ENCODE measurements at places on chromosomes 3 and 15.

DNA sequence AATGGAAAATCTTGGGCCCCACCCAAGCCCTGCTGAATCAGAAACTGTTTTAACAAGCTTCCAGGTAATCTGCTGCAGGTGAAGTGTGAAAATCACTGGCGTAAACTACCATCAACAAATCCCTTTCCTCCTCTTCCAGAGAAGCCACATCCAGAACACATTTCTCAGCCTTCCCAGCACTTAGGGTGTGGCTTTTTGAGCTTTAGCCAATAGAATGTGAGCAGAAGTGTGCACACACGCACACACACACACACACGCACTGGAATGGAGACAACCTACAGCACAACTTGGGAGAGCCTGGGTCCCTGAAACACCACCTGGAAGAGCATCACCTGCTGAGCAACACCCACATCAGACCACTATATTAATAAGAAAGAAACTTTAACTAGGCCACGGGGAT is 98.6 kb downstream of the OSBPL10 start:
- DNase-seq, result no peak

- no peak for DNase-seq
Observed at GRCh38 chr3:45657853-45658252, 31.3 kb upstream of the SACM1L start.

DNA sequence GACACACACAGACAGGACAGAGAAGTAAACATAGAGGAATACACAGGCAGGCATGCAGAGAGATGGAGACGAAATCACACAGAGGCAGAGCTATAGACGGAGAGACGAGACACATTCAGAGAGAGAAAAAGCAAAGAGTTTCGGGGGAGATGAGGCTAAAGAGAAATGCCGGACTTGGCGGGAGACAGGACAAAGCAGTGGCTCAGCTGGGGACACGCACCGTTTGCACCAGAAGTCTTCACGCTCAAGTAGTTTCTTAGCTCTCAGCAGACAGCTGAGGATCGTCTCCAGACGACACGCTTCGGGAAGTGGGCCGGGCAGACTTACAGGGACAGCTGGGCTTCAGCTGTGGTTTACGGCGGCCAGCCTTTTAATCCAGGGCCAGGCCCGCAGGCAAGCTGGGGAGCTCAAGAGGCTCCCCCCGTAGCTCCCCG is 56.2 kb upstream of the DLG1 start:
- no peak for DNase-seq

GRCh38 chr15:71066983-71067382 is 48.3 kb upstream of the THSD4 start:
- no peak for DNase-seq

DNA sequence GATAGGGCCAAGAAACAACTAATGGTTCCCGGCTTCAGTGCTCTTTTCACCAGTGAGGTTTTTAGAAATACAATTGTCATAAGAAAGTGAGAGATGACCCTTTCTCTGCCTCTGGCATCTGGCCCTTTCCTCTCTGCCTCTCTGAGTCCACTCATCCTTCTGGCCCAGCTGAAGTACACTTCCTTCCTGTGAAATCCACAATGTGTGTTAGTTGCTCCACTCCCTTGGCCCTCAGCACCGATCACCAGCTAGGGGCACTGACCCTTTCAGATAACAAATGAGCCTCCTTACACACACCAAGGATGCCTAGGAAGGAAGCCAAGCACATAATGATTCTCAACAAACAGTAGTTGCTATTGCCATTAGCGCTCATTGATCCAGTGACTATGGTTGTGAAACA is 2.9 kb upstream of the CAV3 start:
- DNase-seq, result no peak

DNA sequence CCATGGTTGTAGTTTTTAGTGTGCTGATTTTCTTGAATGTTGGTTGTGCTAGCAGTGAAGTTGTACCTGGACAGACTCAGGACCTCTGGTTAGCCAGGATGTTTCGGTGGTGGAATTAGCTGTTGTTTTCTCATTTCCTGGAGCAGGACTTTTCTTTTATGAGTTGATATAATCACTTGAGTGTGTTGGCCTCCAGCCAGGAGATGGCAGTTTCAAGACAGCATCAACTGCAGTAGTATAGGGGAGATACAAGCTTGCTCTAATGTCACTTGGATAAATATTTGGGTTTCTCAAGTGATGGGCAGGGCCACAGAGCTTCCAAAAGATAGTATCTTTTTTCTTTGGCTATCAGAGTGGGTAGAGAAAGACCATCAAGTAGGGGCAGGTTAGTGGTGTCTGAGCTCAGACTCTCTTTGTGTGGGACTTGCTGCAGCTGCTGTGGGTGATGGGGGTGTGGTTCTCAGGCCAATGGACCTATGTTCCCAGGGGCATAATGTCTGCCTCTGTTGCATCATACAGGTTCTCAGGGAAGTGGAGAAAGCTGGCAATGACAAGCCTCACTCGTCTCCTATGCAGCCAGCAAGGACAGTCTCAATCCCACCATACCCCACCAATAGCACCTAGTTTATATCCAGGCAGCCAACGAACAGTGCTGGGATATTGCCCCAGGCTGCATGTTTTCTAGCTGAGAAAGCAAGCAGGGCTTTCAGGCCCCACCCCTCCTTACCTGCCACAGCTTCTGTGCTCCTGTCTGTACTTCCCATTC is 14.6 kb upstream of the OR5K2 start:
- no peak for DNase-seq

DNA sequence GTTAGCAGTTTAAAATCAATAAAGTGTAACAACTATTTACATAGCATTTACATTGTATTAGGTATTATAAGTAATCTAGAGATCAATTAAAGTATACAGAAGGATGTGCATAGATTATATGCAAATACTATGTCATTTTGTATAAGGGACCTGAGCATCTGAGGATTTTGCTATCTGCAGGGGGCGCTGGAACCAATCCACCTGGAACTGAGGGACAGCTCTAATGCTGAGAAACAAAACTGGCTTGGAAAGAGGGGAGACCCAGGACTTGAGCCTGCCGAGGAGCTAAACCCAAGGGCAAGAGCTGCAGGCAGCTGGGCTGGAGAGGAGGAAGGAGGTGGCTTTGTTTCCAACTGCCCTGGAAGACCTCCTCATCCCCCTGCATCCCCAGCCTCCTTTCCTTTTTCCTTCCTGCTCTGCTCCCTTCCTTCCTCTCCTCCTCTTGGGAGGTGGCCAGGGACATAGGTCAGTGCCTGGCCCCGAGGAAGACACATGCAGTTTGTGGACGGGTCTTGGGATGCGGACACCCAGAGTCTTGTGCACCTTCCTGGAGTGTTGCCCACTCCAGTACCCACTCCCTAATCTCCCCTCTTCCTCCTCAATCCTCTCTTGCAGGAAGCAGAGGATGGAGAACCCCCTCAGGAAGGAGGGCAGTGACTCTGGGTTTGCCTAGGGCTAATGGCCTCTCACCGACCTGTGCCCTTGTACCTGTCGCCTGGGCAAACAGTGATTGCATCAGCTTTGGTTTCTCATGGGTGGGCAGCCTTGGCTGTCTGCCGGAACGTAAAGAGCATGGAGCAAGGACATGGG is 825 bp upstream of the RTP3 start:
- peak; percentile 25 for DNase-seq

- no peak for DNase-seq
Observed at GRCh38 chr15:67187351-67187854, 67.1 kb downstream of the AAGAB start.

DNA sequence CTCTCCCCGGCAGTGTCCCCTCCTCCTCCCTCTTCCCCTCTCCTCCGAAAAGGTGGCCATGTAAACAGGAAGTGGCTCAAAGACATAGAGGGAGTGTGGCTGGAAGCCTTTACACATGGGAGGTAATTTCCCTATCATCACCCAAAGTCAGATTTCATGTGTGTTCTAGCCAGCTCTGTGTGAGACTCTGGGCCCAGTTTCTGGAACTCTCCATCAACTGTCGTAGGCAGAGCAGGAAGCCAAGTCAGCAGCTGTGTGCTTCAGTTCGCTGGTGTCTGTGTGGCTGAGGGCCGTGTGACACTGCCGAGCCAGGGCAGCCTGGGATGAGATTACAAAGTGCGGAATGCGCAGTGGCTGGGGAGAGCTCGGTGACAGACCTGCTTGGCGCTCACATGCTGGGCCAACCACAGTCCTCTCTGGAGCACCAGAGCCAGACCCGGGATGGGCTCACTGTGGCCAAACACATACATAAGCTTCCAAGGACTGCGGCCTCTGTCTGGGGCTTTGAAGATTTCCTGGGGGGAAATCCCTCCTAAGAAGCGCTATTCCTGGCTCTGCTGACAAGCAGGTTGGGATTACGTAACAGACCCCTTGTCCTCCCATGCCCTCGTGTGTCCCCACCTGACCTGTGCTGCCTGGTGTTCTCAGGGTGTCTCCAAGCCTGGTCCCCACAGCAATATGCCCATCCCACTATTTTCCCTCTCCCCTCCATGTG is 50.7 kb downstream of the UMPS start:
- no peak for DNase-seq

DNA sequence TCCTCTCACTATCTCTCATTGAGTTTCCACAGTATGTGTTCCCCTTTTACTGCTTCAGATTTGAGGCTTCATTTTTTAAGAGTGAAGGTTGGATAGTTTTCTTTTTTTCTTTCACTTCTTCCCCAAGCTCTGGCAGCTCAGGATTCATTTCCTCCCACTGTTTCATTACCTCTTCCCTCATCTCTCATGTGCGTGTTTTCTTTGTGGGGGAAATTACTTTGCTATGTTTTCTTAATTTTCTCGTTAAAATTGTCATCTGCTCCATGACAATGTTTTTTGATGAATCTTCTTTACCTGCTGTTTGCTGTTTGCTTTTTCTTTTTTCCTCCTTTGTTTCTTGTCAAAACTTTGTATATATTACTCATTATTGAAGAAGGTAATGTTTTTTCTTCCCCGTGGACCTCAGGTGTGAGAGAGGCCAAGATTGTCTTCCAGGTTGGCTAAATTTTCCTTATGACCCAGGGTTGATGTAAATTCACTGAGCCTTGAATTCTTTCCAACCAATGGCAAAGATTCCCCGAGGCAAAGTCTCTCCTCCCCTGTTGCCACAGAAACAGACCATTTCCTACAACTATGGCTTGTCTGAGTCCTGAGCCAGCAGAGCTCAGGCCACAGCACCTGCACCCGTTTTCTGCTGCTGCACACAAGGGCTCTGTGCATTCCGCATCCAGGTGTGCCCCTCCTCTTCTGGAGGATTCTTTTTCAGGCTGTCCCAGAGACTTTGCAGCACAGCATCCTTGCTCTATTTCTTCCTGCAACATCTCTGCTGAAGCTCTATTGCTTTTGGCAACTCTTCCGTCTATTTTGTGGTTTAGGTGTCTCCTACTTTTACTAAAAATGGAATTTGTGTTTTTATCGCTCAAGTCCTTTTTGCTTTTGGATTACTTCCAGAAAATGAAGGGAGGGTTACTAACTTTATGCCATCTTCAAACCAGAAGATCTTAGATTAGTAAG is 66.1 kb downstream of the NOX5 start:
- no peak for DNase-seq

DNA sequence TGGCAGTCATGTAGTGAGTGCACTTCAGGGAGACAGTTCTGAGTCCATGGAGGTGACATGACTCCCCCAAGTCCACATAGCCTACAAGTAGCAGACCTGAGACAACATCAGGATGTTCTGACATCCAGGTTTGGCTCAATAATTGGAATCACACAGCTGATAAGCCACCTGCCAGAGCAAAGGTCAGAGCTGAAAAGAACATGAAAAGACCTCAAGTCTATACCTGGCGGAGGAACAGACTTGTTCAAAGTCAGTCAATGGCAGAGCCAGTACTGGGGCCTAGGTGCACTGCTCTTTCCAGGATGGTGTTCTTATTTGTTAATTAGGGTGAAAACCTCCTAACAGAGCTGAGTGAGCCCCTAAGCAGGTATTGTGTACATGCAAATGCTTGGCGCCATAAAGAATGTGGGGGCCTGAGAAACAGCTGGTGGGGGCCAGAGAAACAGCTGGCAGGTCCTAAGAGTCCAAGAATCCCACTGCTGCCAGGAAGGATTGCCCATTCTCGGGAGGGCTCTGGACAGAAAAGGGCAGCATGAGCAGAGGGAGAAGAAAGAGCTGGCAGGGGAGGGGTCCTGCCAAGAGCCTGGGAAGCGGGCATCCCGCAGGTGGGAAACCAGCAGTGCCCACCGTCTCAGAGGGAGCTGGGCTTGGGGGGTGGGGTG is 17.1 kb downstream of the MASP1 start:
- no peak for DNase-seq

GRCh38 chr3:187849016-187849654 is 103.9 kb upstream of the BCL6 start:
- DNase-seq, result no peak

GRCh38 chr15:90025489-90026033 is 24.4 kb downstream of the ZNF710 start:
- DNase-seq, result no peak

- DNase-seq, result no peak
Observed at GRCh38 chr15:78617516-78617915, 3.3 kb downstream of the CHRNA3 start.

DNA sequence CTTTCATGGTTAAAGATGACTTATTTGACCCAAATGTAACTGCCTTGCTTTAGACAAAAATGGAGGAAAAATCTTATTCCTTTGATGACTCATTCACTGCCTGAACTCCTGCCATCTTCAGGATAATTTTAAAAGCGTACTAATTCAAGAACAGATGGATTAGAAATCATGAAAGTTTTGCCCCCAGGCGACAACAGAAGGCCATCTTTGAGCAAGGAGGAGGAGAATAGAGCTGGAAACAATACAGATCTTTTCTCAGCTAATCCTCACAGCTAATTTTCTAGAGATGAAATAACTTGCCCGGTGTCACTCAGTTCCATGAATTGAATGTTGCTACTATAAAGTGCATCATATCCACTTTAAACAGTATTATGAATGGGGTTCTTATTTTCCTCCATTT is 324.7 kb upstream of the RARB start:
- DNase-seq, result no peak

GRCh38 chr3:169356284-169356955 is 307.1 kb downstream of the MECOM start:
- DNase-seq, result no peak

- DNase-seq, result no peak
Observed at GRCh38 chr3:99708207-99708745, 69.9 kb downstream of the COL8A1 start.

GRCh38 chr3:16841904-16842271 is 42.9 kb upstream of the PLCL2 start:
- DNase-seq, result no peak

GRCh38 chr3:34360713-34361112 is 562.3 kb downstream of the PDCD6IP start:
- DNase-seq, result no peak

DNA sequence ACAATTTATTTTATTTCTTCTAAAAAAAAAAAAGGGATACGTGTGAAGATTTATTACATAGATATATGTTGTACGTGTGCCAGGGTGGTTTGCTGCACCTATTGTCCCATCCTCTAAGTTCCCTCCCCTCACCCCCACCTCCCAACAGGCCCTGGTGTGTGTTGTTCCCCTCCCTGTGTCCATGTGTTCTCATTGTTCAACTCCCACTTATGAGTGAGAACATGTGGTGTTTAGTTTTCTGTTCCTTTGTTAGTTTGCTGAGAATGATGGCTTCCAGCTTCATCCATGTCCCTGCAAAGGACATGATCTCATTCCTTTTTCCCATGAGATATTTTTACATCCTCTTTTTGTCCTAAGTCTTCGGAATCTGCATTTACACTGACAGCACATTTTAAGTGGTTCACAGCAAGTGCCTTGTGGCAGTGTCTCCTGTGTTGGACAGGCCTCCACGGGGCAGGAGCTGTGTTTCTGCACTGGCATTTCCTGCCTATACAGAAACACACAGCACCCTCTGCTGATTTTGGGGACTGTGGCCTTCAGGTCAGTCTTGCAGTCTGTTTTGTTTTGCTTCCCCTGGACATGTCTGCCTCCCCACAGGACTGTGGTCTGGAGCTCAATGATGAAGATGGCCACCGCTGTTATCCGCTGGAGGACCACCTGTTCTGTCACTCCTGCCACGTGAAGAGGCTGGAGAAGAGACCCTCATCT is 12.7 kb upstream of the SACM1L start:
- no peak for DNase-seq

GRCh38 chr3:34439796-34440195 is 641.4 kb downstream of the PDCD6IP start:
- no peak for DNase-seq
